Keratinocyte (primary cell): ENCODE measurements at places on chromosomes 2 and 18.

DNA sequence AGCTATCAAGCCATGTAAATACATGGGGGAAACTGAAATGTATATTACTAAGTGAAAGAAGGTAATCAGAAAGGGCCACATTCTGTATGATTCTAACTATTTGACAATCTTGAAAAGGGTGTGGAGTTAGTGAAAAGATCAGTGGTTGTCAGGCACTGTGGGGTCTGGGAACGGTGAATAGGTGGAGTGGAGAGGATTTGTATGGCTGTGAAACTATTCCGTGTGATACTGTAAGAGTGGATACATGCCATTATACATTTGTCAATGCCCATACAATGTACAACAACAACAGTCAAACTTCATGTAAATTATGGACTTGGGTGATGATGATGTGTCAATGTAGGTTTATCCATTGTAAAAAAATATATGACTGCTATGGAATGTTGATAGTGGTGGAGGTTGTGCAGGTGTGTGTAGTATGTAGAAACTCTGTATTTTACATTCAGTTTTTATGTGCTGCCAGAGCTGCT, 1116.2 kb downstream of the SUCLG1 start:
- DNase-seq, result no peak

DNA sequence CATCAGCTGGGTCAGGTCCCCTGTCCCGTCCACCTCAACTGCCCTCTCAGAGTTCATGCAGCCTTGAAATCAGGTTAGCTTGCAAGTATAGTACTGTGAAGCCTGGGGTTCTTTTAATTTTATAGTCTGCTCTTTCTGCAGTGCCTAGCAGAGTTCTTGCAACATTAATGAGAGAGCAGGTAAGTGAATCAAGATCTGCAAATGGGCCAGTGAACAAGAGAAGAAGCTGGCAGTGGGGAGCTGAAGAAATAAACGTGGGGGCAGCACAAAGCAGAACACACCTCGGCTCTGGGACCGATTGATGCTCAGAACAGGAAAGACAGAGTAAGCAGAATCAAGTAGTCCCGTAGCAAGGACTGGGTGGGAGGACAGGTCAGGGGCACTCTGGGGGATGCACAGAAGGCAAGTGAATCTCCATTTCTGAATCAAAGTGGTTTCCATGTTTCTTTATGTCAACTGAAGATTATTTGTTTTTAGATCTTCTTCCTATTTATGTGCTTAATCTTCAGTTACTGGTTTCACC, 675.5 kb downstream of the RNF144A start:
- no peak for DNase-seq

DNA sequence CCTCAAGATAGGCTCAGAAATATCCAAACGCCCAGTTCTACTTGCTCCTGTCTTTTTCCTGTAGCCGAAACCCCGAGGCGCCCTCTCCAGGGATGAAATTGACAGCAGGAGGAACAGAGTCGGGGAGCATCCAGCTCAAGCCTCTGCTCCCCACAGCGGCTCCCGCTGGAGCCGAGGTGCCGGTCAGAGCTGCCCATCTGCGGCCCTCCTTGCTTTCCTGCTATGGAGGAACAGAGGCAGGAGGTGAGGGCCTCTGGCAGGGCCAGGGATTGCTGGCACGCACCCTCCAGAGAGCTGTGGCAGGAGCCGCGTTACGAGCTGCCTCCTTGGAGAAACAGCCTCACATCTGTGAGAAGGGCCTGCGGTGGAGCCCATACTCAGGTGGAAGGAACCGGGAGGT, 172.1 kb downstream of the RNF144A start:
- DNase-seq, result no peak

- no peak for DNase-seq
These were observed 828.0 kb upstream of the CDH2 start for GRCh38 chr18:29004921-29005320.

DNA sequence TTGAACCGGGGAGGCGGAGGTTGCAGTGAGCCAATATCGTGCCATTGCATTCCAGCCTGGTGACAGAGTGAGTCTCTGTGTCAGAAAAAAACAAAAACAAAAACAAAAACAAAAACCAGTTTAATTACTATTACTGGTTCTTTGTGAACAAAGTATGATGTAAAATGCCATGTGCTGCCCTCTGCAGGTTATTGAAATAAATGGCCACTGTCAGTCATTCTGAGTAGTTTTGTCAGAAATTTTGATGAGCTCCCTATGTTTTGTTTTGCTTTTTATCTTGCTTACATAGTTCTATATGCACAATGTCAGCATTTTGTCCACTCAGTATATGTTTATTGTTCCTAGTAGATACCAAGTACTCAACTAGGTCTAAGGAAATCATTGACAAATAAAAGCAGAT, 423.6 kb upstream of the CHST9 start:
- no peak for DNase-seq

- DNase-seq, result no peak
These were observed 314.6 kb downstream of the CNTNAP5 start for GRCh38 chr2:124339709-124340108.

- no peak for DNase-seq
These were observed 1278.4 kb upstream of the PIK3C3 start for GRCh38 chr18:40676668-40677067.

GRCh38 chr18:2805970-2806943, 40.5 kb upstream of the EMILIN2 start:
- DNase-seq, result no peak

GRCh38 chr2:222268311-222268990, 30.3 kb downstream of the PAX3 start:
- no peak for DNase-seq

DNA sequence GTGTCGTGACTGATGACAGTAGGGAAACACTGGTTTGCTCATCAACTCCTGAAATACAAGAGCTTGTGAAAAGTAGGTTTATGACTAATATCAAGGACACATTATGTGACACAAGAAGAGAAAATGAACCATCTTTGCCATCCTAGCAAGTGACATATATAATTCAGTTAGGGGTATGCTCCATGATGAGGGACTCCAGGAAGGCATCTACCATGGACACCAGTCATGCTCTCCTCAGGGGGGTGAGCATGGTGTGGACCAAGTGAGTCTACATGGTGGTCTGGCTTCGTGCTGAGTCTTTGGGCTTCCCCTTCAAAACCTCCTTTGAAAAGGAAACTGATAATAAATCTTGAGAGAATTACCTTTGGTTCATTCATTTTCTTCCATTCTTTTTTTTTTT, 11.7 kb upstream of the SERPINB5 start:
- no peak for DNase-seq

- DNase-seq, result no peak
These were observed 96.5 kb upstream of the BOD1L2 start for GRCh38 chr18:57050310-57050949.

DNA sequence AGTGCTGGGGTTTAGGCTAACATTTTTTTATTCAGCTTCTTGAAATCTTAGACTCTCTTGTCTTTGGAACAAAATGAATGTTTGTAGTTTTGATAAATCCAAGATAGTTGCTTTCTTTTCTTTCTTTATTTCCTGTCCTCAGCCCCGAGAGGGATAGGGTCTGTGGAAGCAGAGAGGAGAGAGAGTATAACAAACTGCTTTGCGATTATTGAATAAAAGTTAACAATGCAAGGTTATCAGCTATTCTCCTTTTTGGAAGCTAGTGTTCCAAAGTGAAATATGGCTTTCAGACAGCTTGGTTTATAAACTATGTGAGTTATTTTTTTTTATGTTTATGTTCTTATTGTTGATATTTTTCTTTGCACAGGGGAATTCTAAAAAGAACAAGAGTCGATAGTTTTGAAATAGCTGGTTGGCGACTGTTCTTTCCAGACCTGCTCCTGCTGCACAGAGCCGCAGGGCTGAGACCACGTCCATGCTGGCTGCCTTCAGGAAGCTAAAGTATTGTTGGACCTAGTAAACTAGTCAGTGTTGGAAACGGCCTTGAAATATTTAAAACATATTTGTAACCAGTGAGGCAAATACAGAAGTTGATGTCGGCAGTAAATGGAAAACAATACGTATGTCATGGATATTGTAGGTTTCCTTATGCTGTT, 15.5 kb upstream of the STON1 start:
- DNase-seq, result no peak

GRCh38 chr18:5966514-5966913, 71.2 kb upstream of the TMEM200C start:
- DNase-seq, result no peak

- DNase-seq, result no peak
These were observed 35.1 kb upstream of the B4GALT6 start for GRCh38 chr18:31719363-31720006.

DNA sequence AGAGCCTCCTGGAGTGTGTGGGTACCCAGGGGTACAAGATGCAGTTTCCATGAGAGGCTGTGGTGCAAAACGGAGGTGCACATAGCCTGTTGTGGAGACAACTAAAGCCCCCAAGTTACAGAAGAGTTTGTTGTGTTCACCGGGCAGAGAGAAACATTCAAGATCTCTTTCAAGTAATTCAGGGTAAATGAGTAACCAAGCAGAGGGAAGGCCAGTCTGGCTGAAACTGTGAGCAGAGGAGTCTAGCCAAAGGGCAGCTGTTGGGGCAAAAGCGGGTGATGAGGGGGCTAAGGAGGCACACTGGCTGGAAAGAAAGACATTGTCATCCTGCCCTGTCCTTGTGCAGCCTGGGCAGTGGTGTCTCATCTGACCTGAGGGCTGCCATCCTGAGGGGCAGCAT, 52.0 kb downstream of the CXCR4 start:
- no peak for DNase-seq

DNA sequence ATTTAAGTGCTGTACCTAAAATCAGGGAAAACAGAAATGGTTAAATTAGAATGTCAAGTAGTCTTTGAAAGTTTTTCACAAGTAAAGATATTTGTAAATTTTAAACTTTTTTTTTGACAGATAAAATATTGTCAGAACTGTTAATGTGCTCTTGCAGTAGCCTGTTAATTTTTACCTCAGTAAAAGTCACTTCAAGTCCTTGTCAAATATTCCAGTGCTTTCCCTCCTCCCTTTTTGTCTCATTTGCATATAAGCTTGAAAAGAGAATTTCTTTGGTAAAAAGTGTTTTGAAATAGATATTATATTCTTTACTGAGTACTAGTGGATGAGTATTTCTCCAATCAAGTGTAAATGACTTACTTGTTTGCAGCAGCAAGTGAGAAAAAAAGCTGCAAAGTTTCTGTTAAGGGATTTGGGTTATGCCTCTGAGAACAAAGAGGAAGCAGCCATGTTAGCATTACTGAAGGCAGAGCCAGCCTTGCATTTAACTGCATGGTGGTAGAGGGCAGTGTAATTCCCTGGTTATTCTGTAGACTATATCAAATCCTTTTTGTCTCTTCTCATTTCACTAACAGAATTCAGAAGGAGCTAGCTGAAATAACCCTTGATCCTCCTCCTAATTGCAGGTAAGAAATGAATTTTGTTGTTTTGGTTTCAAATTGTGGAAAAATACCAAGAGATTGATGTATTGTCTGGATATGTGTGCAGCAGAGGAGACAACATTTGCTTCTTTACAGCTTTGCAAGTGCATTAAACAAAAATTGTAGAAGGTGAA, 3.2 kb downstream of the UBE2E3 start:
- DNase-seq, result no peak

DNA sequence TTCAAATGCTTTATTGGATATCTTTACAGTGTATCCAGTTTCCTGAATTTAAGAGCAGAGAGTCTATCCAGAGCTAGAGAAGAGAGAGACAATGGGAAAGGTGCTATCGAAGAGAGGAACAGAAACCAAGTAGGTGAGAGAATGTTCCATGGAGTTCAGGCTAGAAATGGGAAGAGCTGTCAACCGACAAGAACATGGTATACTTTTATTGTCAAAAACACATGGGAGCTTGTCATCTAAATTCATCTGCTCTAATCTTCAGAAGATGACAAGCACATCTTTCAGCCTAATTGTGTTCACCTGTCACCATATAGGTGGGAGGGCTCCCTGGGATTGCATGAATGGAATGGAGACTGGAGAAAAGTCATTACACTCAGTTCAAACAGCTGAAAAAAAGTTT, 690.4 kb upstream of the LRATD1 start:
- no peak for DNase-seq

DNA sequence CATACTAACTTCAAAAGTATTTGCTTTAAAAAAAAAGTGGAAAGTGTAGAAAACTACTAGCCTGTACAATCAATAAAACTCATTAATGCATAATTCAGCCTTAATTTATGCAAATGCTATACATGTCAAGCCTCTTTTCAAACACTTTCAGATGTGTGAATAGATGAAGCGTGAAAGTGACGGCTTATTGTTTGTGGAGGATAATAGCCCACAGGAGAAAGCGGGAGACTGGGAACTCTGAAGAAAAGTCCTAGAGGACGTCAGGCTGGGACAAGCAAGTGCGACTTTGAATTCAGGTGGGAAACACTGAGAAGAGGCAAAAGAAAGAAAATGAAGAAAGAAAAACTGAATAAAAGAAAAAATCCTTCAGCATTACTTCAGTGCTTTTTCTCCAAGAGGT, 108.5 kb downstream of the STK39 start:
- no peak for DNase-seq
